GF-D8 (cell line): ENCODE measurements at places on chromosomes 2 and 18.
A peak's percentile ranks its signal among the peaks of the same experiment; 100 is the strongest.

- peak; percentile 70 for DNase-seq
These were observed 112.2 kb downstream of the ZNF521 start for GRCh38 chr18:25239581-25240419.

- DNase-seq: no peak
These were observed 273.6 kb downstream of the RDH14 start for GRCh38 chr2:18286897-18287296.

DNA sequence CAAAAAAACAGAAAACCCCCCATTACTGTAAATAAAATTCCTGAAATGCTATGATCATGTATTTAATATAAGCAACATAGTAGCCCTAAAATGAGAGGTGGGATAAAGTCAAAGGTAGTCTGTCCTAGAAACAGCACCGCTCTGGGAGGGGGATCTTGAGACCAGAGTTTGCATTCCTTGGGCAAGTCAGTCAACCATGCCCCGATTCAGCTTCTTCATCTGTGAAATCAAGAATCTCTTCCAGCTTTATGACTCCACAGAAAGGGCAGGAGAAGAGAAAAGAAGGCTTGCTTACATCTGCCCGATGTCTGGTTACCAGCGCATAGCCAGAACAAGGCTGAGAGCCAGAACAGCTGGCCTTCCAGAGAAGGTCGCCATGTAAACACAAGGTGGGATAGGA, 2.1 kb upstream of the FBLN7 start:
- no peak for DNase-seq

DNA sequence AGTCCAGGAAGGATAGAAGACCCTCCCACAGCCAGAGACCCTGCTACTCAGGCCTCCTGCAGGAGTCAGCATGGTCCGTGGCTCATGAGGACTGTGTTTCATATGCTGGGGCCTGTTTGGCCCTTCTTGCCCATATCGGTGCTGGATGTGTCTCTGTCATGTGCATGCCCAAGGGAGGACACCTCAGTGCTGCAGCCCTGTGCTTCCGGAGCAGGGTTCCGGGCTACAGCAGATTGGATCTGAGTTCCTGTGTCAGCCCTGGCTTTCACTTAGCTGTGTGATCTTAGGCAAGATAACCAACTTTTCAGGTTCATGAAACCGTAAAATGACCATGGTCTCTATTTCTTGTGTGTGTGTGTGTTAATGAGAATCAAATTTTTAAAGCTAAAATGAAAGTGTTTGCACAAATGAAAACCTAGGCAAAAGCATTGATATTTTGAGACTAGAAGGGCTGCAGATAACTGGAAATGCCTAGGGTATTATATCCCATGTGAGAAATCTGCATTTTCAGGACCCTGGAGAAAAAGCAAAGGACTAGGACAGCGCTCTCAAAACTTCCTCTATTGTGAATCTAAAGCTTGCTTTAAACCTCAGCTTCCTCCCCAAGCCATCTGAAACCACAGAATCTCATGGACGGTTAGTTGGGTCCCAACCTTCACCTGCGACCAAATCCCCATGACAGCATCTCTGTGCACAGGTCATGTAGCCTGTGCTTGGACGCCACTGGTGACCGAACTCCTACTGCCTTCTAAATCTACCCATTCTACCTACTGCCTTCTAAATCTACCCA, 58.8 kb upstream of the CAPN13 start:
- peak; percentile 69 for DNase-seq

DNA sequence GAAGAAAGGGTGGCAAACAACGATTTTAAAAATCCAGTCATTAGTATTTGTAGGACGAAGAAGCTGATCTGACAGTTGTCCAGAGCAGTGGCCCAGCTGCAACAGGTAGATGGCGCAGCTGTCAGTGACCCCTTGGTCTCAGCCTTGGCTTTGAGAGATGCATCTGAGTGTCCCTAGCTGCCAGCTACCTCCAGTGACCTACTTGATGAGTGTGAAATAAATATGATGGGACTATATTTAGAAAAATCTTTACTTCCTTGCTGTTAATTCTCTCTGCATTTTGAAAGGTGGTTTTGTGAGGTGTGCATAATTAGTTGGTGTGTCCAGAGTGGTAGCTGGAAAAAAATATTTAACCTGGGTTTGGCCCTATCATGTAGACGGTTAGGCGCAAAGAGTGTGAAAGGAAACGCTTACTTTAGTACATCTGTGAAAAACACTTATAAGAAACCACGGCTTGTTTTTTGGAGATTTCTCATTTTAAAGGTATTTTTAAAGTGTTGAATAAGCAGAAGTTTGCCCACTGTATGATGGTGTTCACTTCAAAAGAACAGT, 963 bp downstream of the INPP1 start:
- peak; percentile 19 for DNase-seq

- no peak for DNase-seq
These were observed 119.2 kb downstream of the MYO5B start for GRCh38 chr18:50075772-50076171.
